ENCODE measurements at places on chromosomes 3 and 15.
A peak's percentile ranks its signal among the peaks of the same experiment; 100 is the strongest.

DNA sequence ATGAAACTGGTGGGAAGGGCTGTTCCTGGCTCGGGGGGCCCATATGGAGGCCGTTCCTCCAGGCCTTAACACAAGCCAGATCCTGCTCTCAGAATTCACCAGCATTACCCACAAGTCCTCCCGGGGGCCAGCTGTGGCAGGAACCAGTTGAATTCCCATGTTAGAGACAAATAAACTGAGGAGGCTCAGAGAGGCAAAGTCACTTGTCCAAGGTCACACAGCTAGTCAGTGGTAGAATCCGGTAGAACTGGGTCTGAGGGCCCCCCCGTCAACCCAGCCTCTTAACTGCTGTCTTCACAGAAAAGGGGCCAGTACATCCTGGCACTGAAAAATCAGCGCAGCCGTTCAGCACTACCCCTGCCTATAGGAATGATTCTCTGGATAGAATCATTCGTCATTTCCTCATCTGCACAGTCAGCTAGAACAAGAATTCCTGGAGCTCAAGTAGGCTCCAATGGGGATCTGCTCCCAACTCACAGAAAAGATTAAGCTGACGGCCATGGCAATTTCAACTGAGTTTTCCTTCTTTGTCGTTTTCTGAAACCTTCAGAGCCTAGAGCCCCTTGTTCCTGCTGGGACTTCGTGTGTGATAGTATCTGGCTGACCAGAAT lies 12.2 kb upstream of the TSEN2 start:
- DNase-seq: no peak

DNA sequence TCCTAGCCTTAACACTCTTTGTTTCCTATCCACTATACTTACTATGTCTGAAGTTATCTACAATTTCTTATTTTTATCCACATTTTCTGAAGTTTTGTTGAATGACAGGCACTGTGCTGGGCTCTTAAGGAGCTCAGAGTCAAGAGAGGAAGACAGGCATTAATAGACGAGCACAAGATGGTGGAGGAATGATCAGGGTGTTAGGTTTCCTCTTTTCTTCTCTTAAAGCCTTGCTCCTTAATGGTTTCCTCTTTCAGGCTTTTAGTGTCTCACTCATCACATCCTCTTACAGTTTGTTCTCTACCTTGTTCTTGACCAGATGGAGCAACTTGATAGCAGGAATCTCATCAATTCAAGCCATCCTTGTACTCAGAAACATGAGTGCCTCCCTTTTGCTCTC lies 52.9 kb upstream of the BCL6 start:
- DNase-seq: no peak

DNA sequence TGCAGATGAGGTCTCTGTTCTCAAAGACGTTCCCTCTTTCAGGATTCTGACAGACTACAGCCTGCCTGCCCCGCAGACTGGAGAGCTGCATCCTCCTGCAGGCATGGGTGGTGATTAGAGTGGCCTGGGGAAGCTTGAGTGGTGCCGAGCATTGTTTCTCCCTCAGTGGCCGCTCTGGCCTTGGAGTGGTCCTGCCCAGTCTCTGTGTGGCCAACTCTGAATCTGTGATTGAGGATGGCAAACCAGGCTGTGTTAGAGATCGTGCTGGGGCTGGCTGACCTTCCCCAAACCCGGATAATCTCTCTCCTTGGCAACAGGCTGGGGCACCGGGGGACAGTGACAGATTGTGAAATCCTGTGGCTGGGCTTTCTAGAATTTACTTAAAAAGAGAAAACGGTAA lies 11.0 kb upstream of the ADCY5 start:
- no peak for DNase-seq

DNA sequence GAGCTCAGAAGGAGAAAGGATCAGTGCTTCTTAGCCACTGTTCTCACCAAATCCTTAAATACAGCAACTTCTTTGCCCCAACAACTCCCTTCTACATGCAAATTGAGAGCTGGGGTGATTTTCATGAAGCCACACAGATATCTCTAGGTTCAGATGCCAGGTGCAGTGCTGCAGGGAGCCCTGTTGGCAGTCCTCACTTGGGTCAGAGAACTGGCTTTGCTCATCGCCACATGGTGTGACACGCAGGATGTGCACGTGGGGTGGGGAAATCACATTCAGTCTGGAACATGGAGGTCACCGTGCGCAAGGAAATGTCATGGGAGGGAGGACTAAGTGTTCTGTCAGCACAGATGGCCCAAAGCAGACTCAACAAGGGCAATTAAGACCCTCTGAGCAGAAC lies 103.8 kb downstream of the WDR76 start:
- no peak for DNase-seq

GRCh38 chr3:72161881-72162595 lies 377.1 kb upstream of the PROK2 start:
- no peak for DNase-seq

GRCh38 chr15:80775338-80775737 lies 3.8 kb upstream of the CEMIP start:
- no peak for DNase-seq

DNA sequence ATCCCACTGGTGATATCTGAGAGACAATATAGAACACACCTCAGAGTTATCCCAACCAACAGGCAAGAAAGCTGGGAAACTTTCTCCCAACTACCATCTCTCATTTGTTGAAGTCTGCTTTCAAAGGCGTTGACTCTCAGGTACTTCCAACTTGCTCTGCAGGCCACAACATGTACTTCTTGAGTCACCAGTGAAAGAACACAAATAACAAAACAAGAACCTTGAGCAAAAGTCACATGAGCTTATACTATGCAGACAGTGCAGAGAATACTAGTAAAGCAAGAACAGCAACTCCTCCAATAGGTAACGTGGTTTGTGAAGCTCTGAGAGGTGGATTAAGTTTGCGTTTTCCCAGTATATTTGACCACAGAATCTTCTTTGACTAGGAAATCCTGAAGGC lies 20.6 kb downstream of the SNTN start:
- no peak for DNase-seq

DNA sequence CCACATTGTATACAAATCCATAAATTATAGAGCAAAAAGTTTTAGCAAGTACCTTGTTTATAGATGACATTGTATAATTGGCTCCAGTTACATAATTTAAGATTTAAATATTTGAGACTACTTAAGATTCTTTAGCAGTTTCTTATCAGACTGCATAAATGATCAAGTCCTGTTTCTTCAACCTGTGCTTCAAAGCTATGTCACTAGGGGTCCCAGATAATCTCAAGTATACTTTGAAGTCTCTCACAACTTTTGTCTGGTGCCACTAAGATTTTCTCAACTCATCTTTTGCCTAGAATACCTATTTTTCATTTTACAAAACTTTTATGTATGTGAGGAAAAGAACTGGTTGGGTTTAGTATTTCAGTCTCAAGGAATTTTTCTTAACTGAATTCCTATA lies 205.5 kb downstream of the STAG1 start:
- DNase-seq: no peak

GRCh38 chr3:37741644-37742043 lies 120.0 kb upstream of the CTDSPL start:
- peak; percentile 86 for DNase-seq

GRCh38 chr15:34109797-34110663 lies 8.1 kb downstream of the PGBD4 start:
- DNase-seq: no peak

GRCh38 chr15:69804786-69805185 lies 292.9 kb downstream of the TLE3 start:
- DNase-seq: no peak

GRCh38 chr3:72354486-72354885 lies 493.8 kb downstream of the SHQ1 start:
- no peak for DNase-seq

- DNase-seq: no peak
These were observed 9.5 kb downstream of the GPR87 start for GRCh38 chr3:151307131-151307530.

DNA sequence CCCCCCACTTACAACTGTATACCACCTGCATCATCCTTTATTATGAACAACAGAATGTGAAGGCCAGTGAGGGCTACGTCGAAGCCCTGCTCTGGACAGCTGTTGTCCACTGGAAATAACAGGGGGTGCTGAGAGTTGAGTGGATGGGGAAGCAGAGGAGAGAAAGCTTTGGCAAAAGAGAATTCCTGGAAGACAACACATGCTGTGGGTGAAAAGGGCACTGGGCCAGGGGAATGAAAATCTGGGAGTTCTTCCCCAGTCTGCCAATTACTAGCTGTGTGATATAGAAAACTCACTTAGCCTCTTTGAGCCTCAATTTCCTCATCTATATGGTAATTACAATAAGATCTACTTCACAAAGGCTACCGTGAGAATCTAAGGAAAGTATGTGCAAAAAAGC lies 40.7 kb downstream of the FSTL1 start:
- no peak for DNase-seq

DNA sequence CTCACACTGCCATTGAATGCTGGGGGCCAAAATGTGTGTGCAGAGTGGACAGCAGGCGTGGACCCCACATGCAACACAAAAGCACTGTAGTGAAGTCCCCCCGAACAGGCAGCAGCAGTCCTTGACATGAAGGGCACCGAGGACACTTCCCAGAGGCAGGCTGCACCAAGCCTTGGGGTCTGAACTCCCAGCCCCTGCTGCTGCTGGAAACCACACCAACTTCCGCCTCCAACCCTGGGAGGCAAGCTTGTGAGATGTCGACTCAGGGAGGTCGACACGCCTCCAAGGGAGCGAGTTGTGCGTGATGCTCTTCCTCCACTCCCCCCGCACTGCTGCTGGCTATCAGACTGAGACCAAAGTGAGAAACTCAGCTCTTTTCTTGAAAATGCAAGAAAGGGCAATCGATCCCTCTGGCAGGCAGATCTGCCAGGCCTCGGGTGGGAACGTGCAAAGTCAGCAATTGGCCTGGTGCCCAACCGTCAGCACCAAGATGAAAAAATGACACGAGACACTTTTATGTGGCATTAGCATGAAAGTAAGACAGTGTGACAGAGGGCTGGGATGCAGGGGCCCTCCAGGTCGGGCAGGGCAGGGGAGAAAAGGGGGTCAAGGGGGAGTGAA lies 43.6 kb downstream of the WHAMM start:
- DNase-seq: no peak

DNA sequence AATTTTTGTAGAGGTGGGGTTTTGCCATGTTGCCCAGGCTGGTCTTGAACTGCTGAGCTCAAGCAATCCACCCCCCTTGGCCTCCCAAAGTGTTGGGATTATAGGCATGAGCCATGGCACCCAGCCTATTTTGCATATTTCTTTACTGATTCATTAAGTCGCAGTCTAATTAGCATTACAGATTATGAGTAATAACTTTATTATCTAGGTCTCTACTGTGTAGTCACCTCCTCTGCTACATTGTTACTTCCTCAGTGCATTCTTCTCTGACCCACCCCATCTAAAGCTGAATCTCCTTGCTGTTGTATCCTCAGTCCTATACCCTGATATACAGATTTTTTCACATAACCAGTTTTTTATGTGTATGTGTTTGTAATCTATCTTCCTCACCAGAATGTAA lies 61.7 kb downstream of the TFDP2 start:
- DNase-seq: no peak

DNA sequence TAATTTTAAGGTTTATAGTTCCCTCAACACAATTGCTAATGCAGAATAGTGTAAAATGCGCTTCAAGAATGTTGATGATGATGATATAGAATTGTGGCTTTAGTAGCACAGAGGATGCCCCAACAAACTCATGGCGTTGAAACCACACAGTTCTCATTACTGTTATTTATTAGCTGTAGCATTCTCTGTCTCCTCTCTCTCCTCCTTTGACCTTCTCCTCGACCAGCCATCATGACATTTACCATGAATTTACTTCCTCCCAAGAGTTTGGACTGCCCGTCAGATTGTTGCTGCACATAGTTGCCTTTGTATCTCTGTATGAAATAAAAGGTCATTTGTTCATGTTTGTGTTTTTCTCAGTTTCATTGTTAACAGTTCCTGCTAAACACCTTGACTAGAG lies 27.8 kb upstream of the CRTC3 start:
- DNase-seq: no peak

DNA sequence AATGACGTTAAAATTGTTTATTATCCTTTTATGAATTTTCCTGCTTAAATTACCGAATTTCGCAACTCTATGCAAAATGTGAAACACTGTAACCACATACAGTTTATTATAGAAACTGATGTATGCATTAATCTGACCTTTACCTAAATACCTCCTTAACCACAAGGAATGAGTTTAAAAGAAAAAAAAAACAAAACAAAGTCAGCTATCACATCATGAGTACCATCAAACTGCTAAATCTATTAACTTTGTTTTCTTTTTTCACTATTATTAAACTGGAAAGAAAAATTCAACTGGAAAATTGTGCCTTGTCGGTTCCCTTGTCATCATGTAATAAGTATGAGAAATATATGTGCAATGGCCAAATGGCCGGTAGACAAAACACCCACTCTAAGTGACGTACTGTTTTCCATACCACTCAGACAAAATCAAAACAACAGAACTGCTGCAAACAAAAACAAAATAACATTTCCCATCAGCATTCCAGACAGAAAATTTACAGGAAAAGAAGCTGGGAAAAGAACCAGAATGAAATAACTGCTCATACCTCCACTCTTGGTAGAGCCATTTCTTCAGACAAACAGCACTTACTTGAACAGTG lies 415.3 kb downstream of the FOXP1 start:
- DNase-seq: no peak

- DNase-seq: no peak
These were observed 1.8 kb downstream of the ZNF280D start for GRCh38 chr15:56731548-56731947.

DNA sequence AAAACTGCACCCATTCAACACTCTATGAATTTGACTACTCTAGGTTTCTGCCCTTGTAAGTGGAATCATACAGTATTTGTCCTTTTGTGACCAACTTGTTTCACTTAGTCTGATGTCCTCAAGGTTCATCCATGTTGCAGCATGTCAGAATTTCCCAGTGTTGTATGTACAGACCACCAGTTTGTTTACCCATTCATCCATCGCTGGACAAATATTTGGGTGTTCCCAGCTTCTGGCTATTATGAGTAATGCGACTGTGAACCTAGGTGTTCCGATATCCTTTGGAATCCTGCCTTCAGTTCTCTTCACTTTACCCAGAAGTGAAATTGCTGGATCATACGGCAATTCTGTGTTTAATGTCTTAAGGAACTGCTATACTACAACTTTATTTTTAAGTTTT lies 12.6 kb downstream of the RPL32 start:
- DNase-seq: no peak

DNA sequence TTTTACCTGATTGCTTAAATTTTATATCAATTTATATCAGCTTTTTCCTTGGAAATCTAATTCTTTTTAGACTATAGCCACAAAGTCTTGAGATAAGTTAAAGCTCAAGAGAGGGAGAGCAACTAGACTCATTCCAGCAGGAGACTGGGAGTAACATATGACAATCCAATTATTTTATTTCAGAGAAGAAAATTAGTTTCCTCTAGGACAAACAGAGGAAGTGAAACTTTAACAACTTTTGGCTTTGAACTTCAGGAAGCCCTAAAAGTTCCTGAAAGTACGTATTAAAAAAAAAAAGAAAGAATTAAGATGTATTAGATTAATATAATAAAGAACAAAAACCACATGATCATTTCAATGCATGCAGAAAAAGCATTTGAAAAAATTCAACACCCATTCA lies 13.9 kb upstream of the UBE2E2 start:
- no peak for DNase-seq

GRCh38 chr3:179642871-179643270 lies 10.0 kb upstream of the USP13 start:
- DNase-seq: no peak

- no peak for DNase-seq
These were observed 73.2 kb downstream of the CLSTN2 start for GRCh38 chr3:140007911-140008869.

GRCh38 chr3:12663401-12663935 lies 449 bp downstream of the RAF1 start:
- peak; percentile 78 for DNase-seq

GRCh38 chr3:188683032-188683521 lies 488.7 kb upstream of the TPRG1 start:
- peak; percentile 68 for DNase-seq
